ENCODE measurements at places on chromosomes 1 and 21.

GRCh38 chr1:72007312-72007711, 275.0 kb downstream of the NEGR1 start:
- peak; percentile 6 for DNase-seq

DNA sequence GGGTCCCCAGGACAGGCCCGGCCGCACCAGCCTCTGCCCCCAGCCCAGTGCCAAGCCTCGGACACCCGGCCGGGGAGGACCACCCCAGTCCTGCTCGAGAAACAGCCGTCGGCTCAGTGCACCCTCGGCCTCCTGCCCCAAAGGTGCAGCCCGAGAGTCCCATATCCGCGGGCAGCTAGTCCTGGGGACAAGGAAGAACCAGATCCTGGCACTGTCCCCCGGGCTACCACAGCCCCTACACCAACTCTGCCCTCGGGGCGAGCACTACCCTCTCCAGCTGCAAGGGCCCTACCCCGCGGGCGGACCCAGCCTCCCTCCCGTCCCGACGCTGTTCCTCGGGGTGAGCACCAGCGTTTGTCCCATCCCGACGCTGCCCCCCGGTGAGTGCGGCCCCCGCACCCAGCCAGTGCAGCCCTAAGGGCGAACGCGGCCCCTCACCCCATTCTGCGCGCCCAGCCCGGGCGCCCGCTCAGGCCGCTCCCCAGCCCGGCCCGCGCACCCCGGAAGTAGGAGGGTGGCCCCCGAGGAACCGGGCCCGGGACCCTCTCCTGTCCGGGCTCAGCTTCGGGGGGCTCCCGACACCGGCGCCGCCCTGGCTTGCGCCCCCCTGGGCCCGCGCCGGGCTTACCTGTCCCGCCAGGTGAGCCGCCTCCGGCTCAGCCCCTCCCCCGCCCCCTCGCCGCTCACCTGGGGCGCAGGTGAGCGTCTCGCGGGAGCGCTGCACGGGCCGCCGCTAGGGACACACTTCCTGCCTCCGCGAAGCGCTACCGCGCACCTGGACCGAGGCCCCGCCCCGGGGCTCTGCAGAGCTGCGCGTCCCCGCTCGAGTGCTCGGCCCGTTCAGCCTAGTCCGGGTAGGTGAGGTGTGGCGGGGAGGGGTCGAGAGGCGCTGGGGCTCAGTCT, at the start of gene KDF1:
KDF1 (minus strand) TSS at position 747 of the 903 bp plus-strand sequence. CDS start 8,088 bp downstream, outside the sequence.
- DNase-seq: no peak

GRCh38 chr1:117365350-117366176, 1.7 kb upstream of the MAN1A2 start:
- DNase-seq: no peak

DNA sequence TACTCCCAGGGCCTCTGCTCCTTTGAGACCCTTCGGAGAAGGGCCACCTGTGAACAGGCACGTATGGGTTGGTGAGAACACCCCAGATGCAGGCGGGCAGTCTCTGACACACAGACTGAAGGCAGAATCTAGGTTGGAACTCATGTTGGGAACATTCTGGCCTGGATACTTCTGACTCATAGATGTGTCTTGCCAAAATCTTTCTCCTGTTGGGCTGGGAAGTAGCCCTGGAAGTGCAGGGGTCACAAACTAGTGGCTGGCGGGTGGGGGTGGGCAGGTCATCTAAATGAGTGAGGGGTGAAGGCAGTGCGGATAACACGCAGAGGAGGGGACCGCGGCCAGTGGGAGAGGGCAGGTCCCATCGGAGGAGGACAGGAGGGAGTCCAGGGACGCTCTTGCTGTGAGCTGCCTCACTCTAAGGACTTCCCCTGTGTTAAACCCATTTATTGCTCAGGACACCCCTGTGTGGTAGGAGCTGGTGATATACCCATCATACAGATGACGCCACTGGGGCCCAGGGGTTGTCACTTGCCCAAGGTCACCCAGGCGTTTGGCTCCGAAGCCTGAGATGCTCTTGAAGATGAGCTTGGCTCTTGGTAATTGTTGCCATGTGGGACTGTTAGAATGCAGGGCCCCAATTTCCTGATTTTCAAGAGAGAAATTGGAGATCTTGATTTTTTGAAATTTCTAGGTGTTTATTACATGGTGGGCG, 181.0 kb downstream of the PTPRU start:
- DNase-seq: peak; percentile 18

- DNase-seq: no peak
These were observed 8.5 kb upstream of the TXLNA start for GRCh38 chr1:32170991-32171390.

- no peak for DNase-seq
These were observed 1.8 kb upstream of the PGLYRP4 start for GRCh38 chr1:153350321-153350957.

DNA sequence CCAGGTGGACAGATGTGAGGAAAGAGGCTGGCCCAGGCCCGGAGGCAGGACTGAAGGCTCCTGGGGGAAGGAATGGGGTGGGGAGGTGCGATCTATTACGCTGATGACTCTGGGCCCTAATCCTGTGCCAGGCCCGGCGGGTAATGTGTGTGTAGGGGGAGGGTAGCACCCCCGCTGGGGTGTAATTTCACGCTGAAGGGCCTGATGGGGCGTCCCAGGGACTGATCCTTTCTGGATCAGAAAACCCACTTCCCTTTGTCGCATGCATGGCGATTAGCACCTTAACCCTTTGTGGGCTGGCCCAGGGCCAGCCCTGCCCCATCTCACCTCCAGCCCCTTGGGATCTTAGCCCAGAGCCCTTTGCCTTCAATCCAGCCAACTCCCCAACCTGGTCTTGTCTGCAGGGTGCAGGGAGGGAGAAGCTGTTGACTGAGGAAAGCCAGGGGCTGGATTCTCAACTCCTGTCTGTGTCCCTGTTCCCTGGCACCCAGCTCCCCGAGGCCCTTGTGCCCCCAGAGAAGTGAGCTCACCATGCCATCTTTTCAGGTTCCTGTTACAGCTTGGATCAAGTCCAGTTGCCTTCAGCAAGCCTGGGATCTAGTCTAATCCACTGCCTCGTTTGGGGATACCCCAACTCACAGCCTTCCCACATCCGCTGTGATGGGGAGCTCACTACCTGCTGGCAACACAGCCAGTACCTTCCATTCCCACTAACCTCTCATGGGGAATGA, 26.0 kb downstream of the KNCN start:
- DNase-seq: no peak

- no peak for DNase-seq
These were observed 355.1 kb upstream of the PTBP2 start for GRCh38 chr1:96366516-96366915.

GRCh38 chr1:207858806-207859205, 52.1 kb downstream of the CD34 start:
- DNase-seq: no peak

- DNase-seq: no peak
These were observed 406 bp downstream of the HTR1D start for GRCh38 chr1:23216771-23217420.

DNA sequence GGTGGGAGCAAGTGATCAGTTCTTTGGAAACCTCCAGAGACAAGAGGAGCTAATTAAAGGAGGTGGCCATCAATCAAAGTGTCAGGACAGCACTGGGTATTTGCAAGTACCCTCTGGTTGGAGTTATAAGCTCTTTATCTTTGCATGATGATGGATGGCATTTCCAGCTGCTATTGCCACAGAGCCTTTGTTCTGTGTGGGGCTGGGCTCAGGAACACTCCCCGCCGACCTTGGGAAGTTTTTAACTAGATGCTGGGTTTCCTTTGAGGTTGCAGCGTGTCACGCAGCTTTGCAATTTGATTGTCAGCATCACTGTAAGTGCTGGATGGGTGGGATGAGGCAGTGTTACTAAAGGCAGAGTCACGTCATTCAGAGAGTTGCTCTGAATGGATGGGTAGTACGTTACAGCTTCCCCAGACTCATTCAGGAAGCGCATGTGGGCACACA, 68.9 kb downstream of the CNIH3 start:
- DNase-seq: no peak

GRCh38 chr21:33386222-33386784, 16.9 kb upstream of the IFNGR2 start:
- no peak for DNase-seq

DNA sequence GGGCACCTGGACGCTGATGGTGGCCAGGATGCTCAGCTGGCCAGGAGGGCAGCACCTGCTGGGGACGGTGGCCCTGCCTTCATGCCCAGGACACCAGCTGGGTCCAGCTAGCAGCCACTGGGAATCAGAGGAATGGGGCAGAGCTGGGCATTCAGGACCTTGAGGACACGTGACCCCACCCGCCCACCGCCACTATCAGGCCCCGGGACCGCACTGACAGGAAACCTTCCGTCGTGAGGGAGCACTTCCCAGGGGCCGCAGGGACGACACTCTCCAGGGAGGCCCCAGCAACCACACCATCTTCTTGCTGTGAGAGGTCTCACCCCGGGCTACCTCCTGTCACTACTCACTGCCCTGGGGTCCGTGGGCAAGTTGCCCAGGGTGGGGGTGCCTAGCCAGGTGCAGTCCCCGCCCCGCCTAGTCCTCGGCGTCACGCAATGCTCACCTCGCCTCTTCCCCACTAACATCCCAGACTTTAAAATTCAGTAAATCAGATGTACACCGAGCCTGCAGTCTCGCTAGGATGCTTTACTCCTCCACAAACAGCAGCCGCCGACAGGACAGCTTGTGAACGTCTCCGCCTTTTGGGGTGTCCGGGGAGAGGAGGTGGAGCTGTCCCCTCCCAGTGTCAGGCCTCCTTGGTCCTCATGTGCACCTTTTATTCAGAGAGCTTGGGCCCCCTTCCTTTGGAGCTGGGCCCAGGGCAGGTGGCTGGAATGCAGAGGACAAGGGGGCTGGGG, 4.9 kb downstream of the VWA1 start:
- DNase-seq: no peak

GRCh38 chr21:25857308-25858074, 122.7 kb downstream of the GABPA start:
- no peak for DNase-seq

- DNase-seq: no peak
These were observed 32.8 kb upstream of the PWP2 start for GRCh38 chr21:44074315-44074958.

GRCh38 chr1:28913786-28914227, 562 bp upstream of the EPB41 start:
- no peak for DNase-seq

GRCh38 chr1:31562707-31563360, 13.5 kb upstream of the TINAGL1 start:
- DNase-seq: no peak

- no peak for DNase-seq
These were observed 87.6 kb downstream of the GFI1 start for GRCh38 chr1:92399076-92399475.

- DNase-seq: no peak
These were observed 42.1 kb upstream of the FHAD1 start for GRCh38 chr1:15204931-15205330.

- no peak for DNase-seq
These were observed 74.6 kb downstream of the CD247 start for GRCh38 chr1:167443757-167444156.

GRCh38 chr1:198937231-198938031, 298.6 kb downstream of the PTPRC start:
- peak; percentile 90 for DNase-seq

DNA sequence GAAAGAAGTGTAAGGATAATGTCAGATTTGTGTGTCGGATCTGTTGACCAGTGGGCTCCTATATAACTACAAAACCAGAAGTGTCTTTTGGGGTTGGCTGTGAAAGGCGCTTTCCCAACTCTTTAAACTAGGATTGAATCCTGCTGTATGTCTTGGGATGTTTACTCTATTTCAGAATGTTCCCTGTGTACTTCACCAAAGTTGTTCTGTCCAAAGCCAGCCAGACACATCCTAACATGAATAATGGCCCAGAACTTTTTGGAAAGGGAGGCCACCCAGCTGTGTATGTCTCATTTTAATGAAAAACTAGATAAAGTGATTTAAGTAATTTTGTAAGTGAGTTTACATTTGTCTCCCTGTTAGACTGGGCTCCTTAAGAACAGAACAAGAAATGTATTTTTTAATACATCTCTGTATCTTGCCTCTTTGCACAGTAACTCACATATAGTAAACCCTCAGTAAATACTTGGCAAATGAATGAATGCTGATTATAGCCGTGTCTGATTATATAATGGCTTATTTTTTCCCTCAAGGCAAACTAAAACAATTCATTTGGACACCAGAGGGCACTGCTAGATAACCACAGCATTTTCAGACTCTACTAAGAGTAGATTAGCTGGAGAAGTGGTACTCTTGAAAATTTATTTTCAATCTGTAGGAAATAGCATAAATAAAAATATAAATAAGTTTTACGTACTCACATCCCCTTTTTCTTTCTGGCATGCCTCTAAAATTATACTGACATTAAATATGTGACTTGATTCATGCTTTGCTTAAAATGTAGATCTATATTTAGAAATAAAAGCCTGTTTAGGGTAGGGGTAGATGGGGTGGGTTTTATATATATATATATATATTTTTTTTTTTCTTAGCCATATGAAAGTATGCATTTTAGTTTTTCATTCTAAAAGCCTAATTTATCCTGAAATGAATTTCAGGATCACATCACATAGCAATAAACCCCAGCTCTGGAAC, 23.8 kb downstream of the TSEN15 start:
- peak; percentile 53 for DNase-seq

DNA sequence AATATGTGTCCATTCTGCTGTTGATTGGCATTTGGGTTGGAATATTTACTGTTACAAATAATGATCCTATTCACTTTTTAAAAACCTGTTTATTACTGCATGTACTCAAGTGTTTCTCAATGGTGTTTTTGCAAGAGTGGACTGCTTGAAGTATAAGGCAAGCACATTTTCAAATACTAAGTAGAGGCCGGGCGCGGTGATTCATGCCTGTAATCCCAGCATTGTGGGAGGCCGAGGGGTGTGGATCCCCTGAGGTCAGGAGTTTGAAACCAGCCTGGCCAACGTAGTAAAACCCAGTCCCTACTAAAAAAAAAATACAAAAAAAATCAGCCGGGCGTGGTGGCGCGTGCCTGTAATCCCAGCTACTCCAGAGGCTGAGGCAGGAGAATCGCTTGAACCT, 276.9 kb upstream of the ADGRL4 start:
- DNase-seq: no peak

DNA sequence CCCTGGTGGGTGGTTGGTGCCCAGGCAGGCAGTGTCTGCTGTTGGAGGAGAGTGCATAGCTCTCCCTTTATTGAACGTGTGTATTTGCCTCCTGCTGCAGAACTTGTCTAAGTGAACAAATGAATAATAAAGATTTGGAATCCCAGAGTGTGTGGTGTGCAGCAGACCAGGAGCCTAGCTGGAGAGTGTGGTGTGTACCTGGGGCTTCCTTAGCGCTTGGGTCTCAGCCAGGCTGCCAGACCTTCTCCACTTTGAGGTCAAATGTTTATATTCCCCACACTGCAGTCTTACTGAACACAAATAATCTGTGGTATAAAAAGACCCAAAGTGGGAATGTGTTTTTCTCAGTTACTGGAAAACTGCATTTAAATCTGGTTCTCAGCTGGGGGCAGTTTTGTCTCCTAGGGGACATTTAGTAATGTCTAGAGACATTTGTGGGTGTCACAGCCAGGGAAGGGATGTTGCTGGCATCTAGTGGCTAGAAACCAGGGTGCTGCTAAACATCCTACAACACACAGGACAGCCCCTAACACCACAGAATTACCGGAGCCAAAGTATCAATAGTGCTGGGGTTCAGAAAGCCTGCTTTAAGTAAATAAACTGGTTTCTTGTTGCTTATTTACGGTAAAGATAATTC, 23.6 kb downstream of the SLC37A1 start:
- DNase-seq: no peak
